ENCODE measurements at places on chromosomes 12 and 14.
A peak's percentile ranks its signal among the peaks of the same experiment; 100 is the strongest.

- no peak for DNase-seq
These were observed 375.1 kb downstream of the GRIN2B start for GRCh38 chr12:13606290-13606689.

DNA sequence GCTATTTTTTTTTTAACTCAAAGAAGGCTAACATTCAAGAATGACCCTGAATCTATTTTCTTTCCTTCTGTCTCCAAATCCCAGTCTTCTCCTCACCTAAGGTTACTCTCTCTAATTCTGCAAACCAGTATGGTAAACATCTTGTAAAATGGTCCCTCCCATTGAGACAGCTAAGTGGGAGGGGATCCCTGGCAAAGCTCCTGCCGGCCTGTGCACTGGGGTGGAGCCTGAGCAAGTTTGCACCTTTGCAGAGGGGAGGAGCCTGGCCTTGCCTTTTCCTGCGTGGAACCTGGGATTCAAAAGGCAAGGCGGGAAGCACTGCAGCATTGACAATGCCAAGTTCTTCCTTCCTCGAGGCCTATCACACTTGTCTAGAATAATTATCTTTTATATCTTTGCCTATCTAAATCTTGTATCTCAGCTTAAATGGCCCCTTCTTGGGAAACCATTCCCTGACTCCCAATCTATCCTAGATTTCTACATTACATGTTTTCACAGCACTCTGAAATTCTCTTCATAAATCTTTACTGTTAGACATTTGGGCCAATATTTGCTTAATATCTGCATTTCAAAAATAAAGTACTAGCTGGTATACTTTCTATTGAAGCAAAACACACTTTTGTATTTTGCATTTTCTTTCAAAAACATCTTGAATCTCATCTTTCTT, 83.0 kb downstream of the EPS8 start:
- DNase-seq = no peak

GRCh38 chr14:76997257-76997970, 31.1 kb downstream of the IRF2BPL start:
- DNase-seq = no peak

GRCh38 chr12:85955127-85955526, 81.0 kb downstream of the NTS start:
- DNase-seq = no peak

- no peak for DNase-seq
These were observed 696.6 kb downstream of the DIO2 start for GRCh38 chr14:79514700-79515099.

DNA sequence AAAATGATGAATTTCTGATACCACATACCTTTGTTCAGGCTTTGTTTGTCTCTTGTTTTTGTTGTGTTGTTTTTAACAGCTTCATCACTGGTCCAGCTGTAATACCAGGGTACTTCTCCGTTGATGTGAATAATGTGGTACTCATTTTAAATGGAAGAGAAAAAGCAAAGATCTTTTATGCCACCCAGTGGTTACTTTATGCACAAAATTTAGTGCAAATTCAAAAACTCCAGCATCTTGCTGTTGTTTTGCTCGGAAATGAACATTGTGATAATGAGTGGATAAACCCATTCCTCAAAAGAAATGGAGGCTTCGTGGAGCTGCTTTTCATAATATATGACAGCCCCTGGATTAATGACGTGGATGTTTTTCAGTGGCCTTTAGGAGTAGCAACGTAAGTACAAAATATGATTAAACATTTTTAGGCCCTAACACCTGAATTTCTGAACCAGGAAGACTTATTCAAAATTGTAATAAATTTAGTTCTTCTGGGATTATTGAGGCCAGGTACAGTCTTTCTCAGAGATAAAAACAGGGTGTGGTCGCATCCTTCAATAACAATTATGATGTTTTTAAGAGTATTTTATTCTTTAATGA, 22.4 kb downstream of the RXYLT1 start:
- DNase-seq = no peak

GRCh38 chr12:104669089-104669721, 212.5 kb downstream of the CHST11 start:
- DNase-seq = no peak

DNA sequence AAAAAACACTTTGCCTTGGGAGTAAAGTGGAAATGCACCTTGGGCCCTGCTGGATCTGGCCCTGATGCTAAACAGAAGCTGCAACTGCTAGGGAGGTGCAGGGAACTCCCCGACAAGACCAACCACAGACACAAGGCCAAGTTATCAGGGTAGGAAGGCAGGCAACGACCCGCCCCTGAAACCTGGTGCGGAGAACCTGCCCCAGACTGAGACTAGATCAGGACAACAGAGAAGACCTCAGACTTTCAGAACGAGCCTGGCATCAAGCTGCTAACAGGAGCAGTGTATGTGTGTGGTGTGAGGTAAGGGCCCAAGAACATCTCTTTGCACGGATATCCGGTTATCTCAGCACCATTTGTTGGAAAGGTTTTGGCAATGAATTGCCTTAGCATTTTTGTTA, 233.7 kb upstream of the RTL1 start:
- DNase-seq = no peak

GRCh38 chr12:89882792-89883191, 174.2 kb upstream of the ATP2B1 start:
- DNase-seq = no peak

- DNase-seq = no peak
These were observed 13.7 kb downstream of the NID2 start for GRCh38 chr14:52055167-52055566.

GRCh38 chr12:109113661-109114321, 2.6 kb upstream of the ACACB start:
- no peak for DNase-seq

DNA sequence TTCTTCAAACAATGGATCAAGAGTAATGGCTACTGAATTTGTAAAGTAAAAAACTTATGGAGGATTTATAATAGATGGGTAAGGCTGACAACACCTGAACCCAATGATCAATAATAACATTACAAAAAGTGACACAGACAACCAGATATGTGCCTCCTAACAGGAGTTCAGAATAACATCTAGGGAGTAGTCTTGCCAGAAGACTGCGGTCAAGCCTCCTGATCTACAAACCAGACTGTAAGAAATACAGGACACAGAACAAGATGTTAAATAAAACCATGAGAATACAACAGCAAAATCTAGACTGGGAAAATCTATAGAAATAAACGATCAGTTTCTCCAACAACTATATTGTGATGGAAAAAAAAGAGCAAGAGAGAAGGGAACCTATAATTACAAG, 262.6 kb upstream of the TMTC1 start:
- DNase-seq = no peak

DNA sequence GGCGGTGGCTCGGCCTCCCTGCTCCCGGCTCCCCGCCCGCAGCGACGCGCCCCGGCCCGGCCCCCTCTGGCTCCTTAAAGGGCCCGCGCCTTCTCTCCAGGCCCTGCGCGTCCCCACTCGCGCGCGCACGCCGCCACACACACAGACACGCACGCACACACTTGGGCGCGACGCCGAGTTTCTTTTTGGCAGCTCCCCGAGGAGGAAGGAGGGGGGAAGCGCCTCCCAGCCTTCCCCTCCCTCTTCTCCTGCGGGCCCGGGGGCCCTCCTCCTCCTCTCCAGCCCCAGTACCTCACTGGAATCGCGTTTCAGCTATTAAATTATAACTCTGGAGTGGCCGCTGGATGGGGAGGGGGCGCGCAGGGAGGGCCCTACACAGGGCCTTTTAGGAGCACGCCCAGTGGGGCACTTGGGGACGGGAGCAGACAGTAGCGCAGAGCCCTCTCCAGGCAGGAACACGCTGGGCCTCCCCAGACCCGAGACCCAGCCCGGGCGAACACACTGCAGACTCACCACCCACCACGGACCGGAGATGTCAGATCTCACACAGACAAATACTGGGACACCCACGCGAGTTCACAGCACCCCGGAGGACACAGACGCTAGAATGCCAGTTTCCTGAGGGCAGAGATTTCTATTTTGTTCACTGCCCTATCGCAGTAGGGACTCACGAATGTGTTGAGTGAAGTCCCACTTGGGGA, 411 bp upstream of the NCOR2 start:
- DNase-seq = peak; percentile 58

DNA sequence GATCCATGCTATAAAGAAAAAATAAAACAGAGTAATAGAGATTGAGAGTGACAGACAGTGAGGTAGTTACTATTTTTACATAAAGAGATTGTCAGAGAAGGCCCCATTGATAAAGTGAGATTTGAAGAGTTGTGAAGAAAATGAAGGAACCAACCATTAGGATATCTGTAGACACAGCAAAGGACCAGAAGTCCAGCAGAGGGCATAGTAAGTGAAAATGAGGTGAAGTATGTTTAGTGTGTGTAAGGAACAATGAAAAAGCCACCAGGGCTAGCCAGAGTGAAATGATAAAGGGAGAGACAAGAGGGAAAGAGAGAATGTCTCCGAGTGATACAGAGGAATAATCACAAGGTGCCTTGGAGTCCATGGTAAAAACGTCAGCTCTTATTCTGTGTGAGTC, 411.0 kb downstream of the NELL2 start:
- DNase-seq = no peak

DNA sequence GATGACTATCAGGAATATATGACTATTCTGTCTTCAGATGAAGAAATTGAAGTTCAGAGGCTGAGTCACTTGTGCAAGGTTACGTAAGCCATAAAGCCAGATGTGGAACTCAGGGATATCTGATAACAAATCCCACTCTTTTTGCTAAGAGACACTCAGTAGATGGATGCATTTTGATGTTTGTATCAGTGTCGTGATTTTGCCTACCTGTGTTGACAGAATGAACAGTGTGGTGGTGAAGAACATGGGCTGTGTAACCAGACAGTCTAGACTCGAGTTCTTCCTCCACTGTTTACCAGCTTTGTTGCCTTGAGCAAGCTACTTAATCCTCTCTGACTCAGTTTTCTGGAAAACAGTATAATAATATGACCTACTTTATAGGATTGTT, 93.9 kb downstream of the DAAM1 start:
- no peak for DNase-seq

- no peak for DNase-seq
These were observed 226.3 kb downstream of the PHLDA1 start for GRCh38 chr12:75805320-75805719.

DNA sequence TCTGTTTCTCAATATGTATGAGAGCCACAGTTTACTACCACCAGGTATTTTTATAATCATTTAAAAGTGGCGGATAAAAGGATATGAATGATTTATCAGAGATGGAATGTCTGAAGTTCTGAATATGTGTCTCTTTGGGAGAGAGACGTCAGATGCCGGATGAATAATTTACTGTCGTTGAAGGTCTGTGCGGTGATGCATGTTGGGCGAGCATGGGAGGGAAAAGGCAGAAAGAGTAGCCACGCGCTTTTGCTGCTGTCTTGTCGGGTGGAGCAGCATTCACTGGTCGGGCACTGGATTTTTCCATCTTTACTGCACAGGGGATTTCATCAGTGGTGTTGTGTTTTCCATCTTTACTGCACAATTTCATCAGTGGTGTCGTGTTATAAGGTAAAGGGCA, 65.6 kb downstream of the SYNE2 start:
- no peak for DNase-seq

DNA sequence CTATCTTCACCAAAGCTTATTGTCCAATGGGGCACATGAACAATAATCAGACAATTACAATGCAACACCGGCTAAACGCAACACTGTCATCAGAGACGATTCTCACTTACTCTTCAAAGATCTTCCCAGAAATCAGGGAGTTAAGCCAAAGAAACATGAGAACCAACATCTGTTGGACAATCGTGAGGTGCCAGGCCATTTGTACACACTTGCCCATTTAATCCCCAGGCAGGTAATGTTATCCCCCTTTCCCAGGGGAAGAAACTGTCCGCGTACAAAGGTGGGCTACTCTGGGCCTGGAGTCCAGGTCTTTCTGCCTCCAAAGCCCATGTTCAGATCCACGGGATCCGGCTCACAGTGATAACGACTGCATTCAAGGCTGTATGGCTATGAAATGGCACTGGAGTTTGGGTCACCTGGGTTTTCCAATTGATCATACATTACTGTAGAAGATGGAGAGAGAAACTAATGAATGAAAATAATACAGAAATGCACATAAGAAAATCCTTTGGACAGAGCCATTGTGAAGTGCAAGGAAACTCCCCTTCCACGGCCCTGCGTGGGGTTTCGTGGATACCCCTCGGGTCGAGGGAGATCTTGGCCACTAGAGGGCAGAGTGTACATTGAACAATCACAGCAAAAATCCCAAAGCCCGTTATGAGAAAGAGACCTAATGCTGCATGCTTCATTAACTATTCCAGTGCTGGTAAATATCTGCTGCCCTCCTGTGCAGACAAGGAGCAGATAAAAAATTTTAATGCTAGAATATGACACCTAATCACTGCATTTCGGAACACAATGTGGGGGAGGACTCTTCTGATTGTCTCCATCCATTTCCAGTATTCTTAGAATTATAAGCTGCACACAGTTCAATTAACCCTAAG, 111.4 kb downstream of the EGLN3 start:
- no peak for DNase-seq

All from esophagus squamous epithelium (tissue), 5 donors.